ENCODE measurements at places on chromosomes 4 and X.

- DNase-seq: no peak
These were observed 74.6 kb upstream of the STOX2 start for GRCh38 chr4:183830438-183830985.

- DNase-seq: no peak
These were observed 17.5 kb downstream of the BRWD3 start for GRCh38 chrX:80792205-80792604.

DNA sequence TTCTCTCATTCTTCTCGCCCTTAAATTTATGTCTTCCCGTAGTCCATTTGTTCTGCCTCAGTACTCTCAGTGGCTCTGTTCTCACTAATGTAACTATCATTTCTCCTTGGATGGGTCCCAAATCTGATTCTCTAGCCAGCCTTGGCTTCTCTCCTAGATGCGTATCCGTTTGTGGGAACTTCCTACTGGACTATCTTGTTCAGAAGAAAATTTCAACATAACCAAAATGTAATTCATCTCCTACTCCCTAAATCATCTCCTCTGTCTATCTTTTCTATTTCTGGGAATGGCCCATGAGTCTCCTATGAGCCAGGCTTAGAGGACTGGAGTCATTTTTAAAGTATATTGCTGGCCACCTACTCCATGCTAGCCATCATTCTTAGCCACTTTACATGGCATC, 4.4 kb upstream of the C4orf36 start:
- DNase-seq: no peak

DNA sequence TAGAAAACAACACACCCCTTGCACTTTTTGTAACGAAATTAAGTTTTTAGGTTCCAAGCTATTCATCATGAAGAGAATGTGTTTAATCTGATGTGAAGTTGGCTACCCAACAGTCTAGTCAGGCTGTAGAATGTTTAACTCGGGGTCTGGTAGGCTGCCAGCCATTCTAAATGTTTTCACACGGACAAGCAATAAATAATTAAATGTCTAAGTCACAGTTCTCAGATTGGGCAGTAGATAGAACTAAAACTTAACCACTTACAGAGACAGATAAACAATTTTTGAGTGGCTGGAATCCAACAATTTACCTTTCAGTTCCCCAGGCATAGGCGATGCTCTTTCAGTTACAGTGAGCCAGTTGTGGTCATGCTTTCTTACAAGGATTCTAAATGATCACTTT, 66.5 kb downstream of the CHIC2 start:
- DNase-seq: no peak

DNA sequence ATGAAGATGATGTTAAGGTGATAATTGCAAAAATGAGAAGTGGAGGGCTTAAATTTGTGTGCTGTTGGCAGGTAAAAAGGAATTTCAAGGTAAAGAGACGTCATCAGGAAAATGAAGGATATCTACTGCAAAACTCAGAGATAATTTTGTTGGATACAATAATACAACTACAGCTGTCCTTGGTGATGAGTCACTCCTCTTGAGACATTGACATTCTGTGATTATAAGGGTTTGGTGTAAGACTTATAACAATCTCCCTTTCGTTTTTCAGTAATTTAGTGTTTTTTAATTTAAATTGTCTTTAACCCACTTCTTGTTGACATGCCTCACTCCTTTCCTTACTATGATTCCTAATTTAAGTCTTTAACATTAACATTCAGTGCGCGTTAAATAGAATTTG, 1074.1 kb upstream of the SLIT2 start:
- no peak for DNase-seq

- no peak for DNase-seq
These were observed 29.6 kb upstream of the SPON2 start for GRCh38 chr4:1201851-1202525.

- no peak for DNase-seq
These were observed 60.6 kb downstream of the OPHN1 start for GRCh38 chrX:68372665-68373064.

GRCh38 chr4:8195841-8196458, 3.1 kb upstream of the SH3TC1 start:
- no peak for DNase-seq

GRCh38 chr4:113513382-113513781, 248.2 kb downstream of the CAMK2D start:
- DNase-seq: no peak

GRCh38 chr4:129362691-129363274, 266.8 kb downstream of the C4orf33 start:
- peak; percentile 39 for DNase-seq

DNA sequence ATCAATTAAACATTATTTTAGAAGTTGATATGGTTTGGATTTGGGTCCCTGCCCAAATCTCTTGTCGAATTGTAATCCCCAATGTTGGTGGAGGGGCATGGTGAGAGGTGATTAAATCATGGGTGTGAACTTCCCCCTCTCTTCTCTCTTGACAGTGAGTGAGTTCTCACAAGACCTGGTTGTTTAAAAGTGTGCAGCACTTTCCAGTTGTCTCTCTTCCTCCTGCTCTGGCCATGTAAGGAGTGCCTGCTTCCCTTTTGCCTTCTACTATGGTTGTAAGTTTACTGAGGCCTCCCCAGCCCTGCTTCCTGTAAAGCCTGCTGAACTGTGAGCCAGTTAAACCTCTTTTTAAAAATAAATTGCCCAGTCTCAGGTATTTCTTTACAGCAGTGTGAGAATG, 141.4 kb downstream of the GALNTL6 start:
- DNase-seq: no peak

GRCh38 chr4:100306018-100306417, 115.8 kb upstream of the DDIT4L start:
- no peak for DNase-seq

DNA sequence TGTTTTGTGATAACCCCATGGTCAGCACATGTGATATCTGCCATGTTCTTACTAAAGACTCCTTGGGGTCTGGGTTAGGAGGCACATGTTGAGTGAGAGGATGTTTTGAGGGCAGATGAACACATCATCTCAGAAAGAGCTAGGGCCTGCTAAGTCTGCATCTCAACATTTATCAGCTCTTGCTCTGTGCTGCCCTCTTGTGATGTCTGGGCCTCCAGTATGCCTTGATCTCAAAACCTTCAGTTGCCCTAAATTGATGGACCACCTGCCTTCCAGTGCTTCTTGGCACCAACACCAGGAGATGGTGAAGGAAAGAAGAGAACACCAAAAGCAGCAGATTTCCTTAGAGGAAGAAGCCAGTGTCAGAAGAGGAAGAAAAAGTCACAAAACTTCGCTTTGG, 22.5 kb downstream of the MID1 start:
- no peak for DNase-seq

DNA sequence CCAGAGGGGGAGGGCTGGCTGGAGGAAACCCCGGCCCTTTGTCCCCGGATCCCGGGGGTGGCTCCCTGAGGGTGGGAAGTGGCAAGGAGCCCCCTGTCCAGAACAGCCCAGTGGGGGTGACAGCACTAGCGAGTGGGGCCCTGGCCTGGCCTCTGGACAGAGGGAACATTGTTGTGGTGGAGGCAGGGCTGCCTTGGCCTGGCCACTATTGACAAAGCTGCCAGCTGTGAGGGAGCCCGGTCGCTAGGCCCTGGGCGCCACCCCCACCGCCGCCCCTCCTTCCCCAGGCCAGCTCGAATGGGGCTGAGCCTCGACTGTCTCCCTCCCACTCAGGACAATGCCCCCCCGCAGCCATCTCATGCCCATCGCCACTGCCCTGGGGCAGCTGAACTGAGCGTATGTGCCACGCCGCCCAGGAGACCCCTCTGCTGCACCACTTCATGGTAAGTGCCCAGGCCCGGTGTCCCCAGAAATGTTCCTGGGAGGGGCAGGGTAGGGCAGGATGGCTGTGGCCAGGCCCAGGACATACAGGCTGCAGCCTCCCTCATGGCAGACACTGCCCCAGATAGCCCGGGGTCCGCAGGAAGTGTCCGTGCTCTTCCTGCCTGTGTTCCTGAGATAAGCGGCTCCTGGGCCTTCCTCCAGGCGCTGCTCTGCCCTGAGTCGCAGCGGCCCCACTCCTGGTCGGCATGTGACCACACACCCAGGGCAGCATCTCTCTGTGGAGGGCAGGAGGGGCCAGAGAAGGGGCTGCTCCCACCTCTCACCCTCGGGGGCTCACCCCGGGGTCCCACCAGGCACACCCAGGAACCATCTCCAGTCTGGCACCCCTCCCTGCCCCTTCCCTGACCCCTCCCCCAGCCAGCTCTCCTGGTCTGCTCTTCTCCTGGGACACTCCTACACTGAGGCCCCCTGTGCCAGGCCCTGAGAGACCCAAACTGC, 1.4 kb downstream of the PLXNB3 start:
- DNase-seq: no peak

GRCh38 chr4:170374770-170375169, 285.0 kb upstream of the AADAT start:
- peak; percentile 33 for DNase-seq

DNA sequence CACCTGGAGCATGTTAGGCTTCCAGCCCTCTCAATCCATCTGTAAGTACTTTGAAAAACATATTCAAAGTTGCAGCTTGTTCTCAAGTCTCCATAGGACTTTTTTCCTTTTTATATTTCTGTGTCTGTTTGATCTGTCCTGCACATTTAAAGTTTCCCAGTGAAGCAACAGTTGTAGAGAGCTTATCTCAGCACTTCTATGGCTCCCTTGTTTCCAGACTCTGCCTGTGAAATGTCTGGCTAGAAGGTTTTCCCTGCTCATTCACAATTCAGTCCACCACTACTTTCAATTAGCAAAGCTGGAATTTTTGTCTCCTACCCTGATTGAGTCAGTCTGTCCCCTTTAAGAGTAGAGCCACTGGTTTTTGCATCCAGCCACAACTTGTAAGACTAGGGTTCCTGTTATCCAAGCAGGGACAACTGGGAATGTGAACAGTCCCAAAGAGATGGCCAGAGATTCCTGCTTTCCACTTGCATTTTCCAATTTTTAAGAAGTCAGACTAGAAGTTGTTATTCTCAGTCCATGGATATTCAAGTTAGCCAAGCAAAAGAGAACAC, 116.1 kb downstream of the GASK1B start:
- DNase-seq: no peak

DNA sequence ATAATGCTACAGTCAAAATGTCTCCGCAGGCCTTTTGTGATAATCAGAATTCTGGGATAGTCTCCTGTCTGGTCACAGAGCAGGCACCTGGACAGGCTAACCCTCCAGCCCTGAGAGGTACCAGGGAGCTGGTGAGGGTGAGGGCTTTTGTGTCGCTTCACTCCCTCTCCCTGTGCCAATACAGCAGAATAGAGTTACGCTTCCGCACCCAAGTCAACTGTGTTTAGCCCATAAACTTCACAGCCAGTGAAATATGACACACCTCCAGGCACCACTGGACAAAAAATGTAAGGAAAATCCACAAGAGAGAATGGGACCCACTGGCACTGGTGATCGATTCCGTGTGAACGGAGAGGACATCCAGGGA, 1.3 kb downstream of the GAK start:
- DNase-seq: no peak

GRCh38 chr4:98611677-98612317, 46.6 kb downstream of the TSPAN5 start:
- DNase-seq: no peak

DNA sequence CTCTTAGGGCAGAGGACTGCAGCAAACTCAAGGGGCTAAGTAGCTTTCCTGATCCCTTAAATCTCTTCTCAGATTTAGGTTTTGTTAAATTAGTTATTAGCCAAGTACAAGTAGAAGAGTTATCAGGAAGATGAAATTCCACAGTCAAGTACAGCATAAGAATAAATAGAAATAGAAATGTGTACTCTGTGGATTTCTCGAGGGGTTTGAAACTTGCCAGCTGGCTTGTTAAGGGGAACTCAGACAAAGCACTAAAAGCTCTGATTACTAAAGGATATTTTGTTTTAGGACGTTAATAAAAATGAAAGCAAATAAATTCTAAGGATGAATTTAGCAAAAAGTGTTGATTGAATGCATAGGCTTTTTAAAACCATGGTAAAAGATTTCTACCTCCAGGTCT, 654.6 kb downstream of the RAPGEF2 start:
- DNase-seq: no peak

- DNase-seq: no peak
These were observed 1.6 kb upstream of the LRAT start for GRCh38 chr4:154741922-154742850.

DNA sequence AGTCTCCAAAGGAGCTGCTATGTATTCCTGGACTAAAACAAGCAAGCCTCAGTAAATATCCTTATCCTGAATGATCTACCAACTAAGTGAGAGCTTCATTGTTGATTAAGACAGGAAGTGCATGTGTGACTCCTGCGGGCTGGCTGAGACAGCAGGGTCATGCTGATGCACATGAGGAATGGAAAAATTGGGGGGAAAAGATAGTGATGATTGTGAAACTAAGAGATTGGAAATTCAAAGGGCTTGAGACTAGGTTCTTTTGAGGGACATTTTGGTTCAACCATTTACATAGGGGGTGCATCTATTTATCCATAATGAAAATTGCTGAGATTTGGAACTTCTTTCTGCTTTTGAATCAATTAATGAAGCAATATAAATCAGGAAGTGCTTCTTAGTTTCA, 61.1 kb upstream of the C1QTNF7 start:
- no peak for DNase-seq

- DNase-seq: no peak
These were observed 84.4 kb downstream of the PPEF2 start for GRCh38 chr4:75817901-75818300.

GRCh38 chrX:102138064-102138463, 4.2 kb downstream of the TCEAL6 start:
- no peak for DNase-seq

DNA sequence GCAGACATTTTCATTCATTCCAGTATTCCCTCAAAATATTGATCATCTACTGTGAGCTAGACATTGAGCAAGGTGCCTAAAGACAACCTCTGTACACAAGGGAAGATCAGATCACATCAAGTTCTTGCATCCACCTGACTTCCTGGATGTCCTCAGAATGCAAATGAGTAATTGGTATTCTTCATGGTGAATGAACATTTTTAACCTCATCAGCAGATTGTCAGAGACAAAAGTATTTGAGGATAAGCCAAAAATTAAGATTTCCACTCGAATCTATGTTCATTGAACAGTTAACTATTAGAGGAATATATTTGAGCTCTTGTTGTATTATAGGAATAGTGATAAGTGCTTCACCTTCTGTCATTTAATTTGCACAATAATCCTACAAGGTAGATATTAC, 1.3 kb downstream of the SMARCAD1 start:
- DNase-seq: no peak

GRCh38 chrX:6732101-6732500, 197.2 kb upstream of the VCX3A start:
- no peak for DNase-seq

- no peak for DNase-seq
These were observed 60.8 kb upstream of the CBR4 start for GRCh38 chr4:169070895-169071218.

DNA sequence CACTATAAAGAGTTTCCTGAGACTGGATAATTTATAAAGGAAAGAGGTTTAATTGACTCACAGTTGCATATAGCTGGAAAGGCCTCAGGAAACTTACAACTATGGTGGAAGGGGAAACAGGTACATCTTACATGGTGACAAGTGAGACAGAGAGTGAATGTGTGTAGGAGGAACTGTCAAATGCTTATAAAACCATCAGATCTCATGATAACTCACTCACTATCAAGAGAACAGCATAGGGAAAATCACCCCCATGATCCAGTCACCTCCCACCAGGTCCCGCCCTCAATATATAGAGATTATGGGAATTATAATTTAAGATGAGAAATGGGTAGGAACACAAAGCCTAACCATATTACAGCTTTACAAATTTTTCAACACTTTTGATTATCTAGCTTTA, 266.0 kb downstream of the DTHD1 start:
- no peak for DNase-seq

GRCh38 chr4:154010371-154010770, 221.5 kb upstream of the SFRP2 start:
- DNase-seq: no peak

Data from GM18507 (cell line).